Hepatic stellate cell (primary cell): ENCODE measurements at places on chromosomes 1 and 21.

DNA sequence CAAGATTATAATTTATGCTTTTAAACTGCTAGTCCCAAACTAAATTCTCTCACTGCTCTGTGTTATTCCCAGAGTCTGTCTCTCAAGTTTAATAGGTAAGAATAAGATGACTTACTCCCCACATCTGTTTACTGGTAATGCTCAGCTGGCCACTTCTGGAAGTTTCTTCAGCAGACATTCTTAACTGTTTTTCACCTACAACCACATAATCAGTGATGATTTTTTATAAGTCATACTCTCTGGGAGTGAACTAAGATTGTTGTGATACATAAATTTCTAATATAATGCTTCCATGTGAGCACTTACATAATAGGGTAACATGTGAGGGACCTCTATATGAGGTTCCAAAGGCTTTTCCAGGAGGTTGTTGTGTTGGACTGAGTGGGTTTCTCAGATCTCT is 8.7 kb downstream of the SLAMF7 start:
- no peak for DNase-seq

DNA sequence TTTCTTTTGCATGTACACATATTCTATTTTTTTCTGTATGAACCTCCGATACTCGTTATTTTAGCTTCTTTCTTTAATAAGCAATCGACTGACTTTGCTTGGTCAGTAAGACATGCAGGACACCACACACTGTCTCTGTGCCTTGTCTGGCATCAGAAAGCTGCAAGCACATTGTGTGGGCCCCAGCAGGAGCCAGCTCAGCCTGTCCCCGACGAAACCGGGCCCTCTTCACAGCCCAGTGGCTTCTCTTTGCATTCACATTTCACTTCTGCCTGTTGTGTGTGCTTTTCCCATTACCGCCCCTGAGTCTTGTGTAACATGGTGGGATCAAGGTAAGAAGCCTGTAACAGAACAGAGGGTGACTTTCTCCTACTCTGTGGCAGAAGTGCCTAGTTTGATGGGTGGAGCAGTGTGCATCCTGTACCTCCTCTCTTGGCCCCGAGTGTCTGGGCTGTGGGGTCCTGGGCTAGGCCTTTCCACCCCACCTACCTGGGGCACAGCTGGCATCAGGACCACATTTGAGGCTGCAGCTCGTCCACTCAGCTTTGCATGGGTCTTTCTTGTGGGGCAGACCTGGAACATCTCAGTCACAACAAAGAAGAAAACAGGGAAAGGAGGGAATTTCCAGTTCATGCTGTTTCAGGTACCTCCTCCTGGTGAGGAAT is 118.9 kb upstream of the COL6A1 start:
- no peak for DNase-seq

DNA sequence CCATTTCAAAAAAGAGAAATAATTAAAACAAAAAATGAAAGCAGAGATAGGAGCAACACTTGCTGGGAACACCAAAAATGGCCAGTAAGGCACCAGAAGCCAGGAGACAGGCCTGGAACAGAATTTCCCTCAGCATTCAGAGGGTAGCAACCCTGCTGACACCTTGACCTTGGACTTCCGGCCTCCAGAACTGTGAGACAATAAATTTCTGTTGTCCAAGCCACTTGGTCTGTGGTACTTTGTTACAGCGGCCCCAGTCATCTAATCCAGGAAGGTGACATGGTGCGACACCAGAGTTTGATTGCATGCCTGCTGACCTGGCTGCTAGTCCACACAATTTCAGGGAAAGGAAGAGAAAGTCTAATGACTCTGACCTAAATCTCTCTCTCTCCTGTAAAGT is 10.6 kb upstream of the RAB4A start:
- DNase-seq = no peak

GRCh38 chr1:208950206-208950605 is 633.3 kb upstream of the CAMK1G start:
- no peak for DNase-seq

- DNase-seq = no peak
Observed at GRCh38 chr1:234838182-234838581, 228.2 kb upstream of the IRF2BP2 start.

GRCh38 chr1:76336931-76337371 is 262.4 kb downstream of the ST6GALNAC3 start:
- DNase-seq = no peak

- peak; percentile 52 for DNase-seq
Observed at GRCh38 chr1:153509729-153510354, 25.9 kb downstream of the S100A6 start.

GRCh38 chr21:15839026-15839425 is 109.2 kb downstream of the USP25 start:
- DNase-seq = no peak

GRCh38 chr1:39977202-39977601 is 22.3 kb downstream of the MFSD2A start:
- no peak for DNase-seq

GRCh38 chr1:24022581-24023361 is 42.6 kb upstream of the SRSF10 start:
- peak; percentile 93 for DNase-seq

GRCh38 chr1:182121787-182122186 is 60.3 kb upstream of the ZNF648 start:
- no peak for DNase-seq

DNA sequence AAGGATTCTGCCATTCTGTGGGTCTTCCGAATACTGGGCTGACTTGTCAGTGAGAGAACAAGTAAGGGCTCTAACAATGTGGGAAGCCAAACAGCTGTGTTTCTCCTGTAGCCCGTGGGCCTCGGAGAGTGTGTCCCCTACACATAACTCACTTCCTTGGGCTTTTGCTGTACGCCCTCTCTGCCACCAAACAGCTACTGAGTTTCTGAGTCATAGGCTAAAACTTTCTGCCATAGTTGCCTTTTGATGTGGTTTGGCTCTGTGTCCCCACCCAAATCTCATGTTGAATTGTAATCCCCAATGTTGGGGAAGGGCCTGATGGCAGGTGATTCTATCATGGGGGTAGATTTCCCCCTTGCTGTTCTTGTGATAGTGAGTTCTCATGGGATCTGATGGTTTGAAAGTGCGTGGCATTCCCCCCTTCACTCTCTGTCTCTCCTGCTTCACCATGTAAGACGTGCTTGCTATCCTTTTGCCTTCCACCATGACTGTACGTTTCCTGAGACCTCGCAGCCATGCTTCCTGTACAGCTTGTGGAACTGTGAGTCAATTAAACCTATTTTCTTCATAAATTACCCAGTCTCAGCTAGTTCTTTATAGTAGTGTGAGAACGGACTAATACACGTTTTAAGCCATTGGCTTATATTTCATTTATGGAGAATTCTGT is 194.8 kb upstream of the HMCN1 start:
- DNase-seq = no peak

GRCh38 chr1:83632906-83633305 is 366.0 kb downstream of the TTLL7 start:
- no peak for DNase-seq

GRCh38 chr1:179770887-179771502 is 27.9 kb downstream of the FAM163A start:
- no peak for DNase-seq

GRCh38 chr1:176536588-176536987 is 73.6 kb downstream of the PAPPA2 start:
- no peak for DNase-seq

DNA sequence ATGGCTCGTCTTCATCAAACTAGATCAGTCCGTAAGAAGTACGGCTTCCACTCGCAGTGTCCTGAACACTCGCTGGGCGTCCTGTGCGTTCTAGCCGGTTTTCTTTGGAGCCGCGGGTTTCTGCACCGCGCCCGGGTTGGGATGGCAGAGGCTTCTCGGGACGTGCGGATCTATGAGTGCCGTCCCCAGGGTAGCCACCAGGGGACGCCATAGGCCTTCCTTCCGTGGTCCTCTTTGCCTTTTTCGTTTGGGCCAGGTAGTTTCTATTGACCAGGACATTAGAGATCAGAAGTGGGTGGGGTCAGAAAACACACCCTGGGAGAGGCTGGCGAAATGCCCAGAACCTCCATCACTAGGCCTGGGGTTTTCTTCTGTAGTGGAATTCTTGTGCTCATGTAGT is 273.8 kb downstream of the FAM72C start:
- DNase-seq = no peak

DNA sequence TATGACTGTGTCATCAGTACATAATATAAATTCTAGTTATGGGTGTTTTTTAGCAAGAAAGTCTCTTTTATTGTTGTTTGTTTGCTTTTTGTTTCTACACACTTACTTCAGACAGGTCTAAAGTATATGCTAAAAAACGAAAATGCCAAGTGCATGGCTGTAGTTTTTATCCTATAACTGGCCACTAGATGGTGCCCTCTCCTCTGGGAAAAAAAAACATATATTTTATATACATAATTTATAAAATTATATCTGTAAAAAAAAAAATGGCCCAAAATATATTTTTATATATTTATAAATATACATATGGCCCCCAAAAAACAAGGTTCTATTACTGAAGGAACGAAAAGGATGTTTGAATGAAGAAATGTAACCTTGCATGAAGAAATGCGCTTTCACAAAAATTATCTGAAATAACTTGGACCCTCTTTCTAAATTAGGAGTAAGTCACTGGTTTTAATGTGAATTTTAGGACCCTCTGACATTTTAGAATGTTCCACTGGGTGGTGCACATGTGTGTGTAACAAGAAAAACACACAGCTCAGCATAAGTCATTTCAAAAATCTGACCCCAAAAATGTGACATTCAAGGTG is 93.5 kb downstream of the TTLL7 start:
- DNase-seq = no peak
